ENCODE measurements at places on chromosomes 6 and 20.

- DNase-seq, result no peak
Observed at GRCh38 chr6:73471686-73472290, 10.3 kb downstream of the MTO1 start.

GRCh38 chr6:70709826-70710225 lies 42.1 kb downstream of the SMAP1 start:
- DNase-seq, result no peak

DNA sequence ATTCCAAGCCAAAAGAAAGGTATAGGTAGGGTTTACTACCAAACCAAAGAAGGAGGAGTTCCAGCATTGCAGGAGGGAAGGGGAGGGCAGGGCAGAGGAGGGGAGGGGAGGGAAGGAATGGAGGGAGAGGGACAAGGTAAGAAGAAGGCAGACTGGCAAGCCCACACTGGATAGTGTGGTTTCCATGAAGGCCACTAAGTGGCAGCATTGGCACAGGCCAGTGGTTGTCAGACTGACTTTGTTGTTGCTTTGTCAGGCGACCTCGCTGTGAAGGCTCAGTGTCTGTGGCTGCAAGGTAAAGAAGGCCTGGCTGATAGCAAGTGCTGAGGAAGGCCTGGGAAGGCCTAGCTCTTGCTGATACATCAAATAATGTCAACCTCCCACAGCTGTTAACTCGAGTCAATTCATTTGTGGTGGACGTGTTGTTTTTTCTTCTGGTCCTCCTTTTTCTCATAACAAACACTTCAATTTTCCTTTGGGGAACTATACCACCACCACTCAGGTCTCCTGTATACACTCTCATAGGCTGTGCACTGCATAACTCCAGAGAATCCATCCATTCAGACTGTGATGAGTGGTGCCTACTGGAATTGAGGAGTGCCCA lies 7.7 kb upstream of the ZNF334 start:
- DNase-seq, result no peak

GRCh38 chr20:61042506-61043385 lies 209.3 kb upstream of the CDH4 start:
- DNase-seq, result no peak

GRCh38 chr6:167733740-167734661 lies 92.7 kb upstream of the AFDN start:
- no peak for DNase-seq

GRCh38 chr20:6632187-6632586 lies 135.3 kb upstream of the BMP2 start:
- DNase-seq, result no peak

- DNase-seq, result no peak
Observed at GRCh38 chr20:24503352-24503931, 34.0 kb downstream of the SYNDIG1 start.

- no peak for DNase-seq
Observed at GRCh38 chr6:156598071-156598854, 178.9 kb upstream of the ARID1B start.

- no peak for DNase-seq
Observed at GRCh38 chr20:51322164-51322707, 220.3 kb downstream of the NFATC2 start.

Measured in esophagus squamous epithelium (tissue), 5 donors.